ENCODE measurements at places on chromosomes 6 and 20.
A peak's percentile ranks its signal among the peaks of the same experiment; 100 is the strongest.

GRCh38 chr6:158848490-158848895 is 29.3 kb upstream of the EZR start:
- DNase-seq, result no peak

DNA sequence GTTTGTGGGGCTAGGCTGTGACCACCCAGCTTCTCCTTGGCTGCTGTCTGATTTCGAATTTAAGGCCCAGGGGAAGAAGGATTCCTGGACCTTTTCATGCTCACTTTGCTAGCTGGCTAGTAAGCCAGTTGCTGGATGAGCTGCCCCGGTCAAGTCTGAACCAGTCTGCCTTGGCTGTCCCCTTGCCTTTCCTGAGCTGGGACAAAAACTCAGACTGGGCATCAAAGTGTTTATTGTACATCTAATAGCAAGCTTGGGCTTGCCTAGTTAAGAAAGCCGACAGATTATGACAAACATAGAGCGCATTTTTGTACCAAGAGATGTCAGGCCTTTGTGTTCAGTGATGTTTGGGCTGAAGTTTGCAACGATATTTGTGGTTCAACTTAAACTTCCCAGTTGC is 750 bp upstream of the PAK5 start:
- DNase-seq, result no peak

- DNase-seq, result no peak
These were observed 82.6 kb downstream of the PROKR2 start for GRCh38 chr20:5234158-5234557.

GRCh38 chr6:139577763-139578604 is 203.5 kb upstream of the CITED2 start:
- DNase-seq, result no peak

DNA sequence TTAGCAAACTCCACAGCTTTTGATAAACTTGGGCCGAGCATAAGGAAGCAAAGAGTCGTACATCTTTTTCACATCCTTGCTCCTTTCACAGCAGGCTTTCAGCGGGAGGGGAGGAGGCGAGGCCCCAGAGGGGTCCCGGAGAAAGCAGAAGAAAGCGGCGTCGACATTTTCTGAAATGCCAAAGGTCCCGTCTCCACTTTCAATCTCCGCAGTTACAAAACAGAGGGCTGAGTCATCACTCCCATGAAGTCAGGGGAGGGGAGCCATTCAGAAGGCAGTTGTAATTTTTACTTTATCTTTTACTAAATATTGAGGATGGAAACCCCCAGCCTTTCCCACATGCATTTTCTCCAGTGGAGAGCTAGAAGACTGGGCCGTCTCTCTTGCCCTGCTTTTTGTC is 174.2 kb upstream of the THBS2 start:
- no peak for DNase-seq

- no peak for DNase-seq
These were observed 219.0 kb downstream of the NKAIN2 start for GRCh38 chr6:124022641-124023040.

- DNase-seq, result peak; percentile 23
These were observed 39.3 kb downstream of the ARID1B start for GRCh38 chr6:156816505-156816904.

DNA sequence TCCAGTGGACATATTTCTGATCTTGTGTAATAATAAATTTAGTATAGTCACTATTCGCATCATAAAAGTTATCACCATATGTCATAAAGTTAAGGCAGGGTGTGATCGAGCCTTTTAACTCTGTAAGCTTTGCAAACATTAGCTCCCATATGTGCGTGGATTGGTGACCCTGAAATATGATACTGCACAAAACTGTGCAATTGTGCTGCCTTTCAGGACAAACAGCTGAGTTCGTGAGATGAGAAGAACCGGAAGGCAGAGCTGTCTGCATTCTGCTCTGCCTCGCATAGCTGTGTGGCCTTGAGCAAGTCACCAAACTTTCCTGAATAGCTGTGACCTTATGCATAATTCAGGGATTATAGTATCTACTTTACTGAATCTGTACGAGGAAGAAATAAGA is 3.2 kb upstream of the PLEKHG1 start:
- DNase-seq, result no peak

- DNase-seq, result no peak
These were observed 187.1 kb downstream of the MYLK4 start for GRCh38 chr6:2563635-2564034.

- DNase-seq, result no peak
These were observed 23.2 kb downstream of the UBE2V1 start for GRCh38 chr20:50089787-50090177.

GRCh38 chr6:69774740-69775584 is 21.8 kb downstream of the LMBRD1 start:
- no peak for DNase-seq

All from HL-60 (cell line).